GM18507 (cell line): ENCODE measurements at places on chromosomes 5 and 9.

DNA sequence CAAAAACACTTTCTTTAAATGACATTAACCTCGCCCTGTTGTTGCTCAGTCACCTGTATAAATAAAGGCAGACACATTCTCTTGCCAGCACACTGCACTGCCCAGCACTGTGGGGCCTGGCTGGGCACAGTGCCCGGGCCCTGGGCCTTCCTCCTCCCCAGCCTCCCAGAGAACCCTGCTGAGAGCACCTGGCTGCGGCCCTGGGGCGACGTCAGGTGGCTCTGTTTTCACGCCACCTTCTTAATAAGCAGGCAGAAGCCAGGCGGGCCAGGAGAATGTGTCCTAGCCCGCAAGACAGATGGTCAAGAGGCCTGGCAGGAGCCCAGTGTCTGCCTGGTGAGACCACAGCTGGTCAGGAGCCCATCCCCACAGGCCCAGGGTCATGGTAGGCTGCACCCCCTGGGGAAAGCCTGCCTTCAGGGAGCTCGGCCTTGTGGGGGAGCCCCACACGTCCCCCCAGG is 8.2 kb upstream of the AGPAT2 start:
- DNase-seq, result no peak

DNA sequence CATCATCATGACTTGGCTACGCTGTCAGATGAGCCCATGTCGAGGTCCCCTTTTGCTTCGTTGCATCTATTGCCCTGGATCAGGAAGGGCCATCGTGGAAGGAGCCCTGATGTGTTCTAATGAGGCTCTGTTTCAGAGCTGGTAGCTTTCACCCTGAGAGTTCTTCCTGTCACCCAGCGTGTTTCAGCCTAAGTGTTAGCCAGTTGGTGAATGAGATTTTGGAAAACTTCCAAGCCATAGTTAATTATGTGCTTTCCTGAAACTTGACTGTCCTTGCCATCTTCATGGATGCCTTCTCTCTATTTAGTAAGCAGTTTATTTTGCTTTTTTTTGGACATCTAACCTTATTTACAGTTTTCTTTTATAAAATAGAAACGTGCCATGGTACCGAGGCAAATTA is 1695.4 kb upstream of the WWC1 start:
- DNase-seq, result no peak

GRCh38 chr5:92687821-92688722 is 892.9 kb downstream of the NR2F1-AS1 start:
- no peak for DNase-seq

GRCh38 chr5:14234204-14234603 is 91.1 kb downstream of the TRIO start:
- no peak for DNase-seq

DNA sequence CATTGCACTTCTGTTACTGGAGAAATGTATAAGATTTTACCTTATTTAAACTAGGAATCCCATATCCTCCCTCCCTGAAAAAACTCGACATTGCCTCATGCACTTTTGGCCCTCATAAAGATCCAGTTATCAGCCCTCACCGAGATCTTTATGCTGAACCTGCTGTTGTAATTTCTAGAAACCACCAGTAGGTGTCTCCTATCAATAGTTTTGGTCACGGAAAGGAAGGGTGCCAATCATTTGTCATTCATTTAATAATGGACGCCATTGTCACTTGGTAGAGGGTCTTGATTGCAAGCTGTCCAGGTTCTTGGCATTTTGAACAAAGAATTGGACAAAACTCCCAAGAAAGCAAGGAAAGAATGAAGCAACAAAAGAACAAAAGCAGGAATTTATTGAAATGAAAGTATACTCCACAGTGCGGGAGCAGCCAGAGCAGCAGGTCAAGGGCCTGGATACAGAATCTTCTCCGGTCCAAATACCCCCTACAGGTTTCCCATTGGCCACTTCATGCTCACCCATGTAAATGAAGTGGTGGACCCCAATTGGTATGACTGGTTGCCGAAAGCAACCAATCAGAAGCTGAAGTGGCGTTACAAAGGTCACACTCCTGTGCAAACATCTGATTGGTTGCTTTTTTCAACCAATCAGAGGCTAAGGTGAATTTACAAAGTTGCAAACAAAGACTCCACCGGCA is 524.3 kb downstream of the PSAT1 start:
- peak; percentile 2 for DNase-seq

DNA sequence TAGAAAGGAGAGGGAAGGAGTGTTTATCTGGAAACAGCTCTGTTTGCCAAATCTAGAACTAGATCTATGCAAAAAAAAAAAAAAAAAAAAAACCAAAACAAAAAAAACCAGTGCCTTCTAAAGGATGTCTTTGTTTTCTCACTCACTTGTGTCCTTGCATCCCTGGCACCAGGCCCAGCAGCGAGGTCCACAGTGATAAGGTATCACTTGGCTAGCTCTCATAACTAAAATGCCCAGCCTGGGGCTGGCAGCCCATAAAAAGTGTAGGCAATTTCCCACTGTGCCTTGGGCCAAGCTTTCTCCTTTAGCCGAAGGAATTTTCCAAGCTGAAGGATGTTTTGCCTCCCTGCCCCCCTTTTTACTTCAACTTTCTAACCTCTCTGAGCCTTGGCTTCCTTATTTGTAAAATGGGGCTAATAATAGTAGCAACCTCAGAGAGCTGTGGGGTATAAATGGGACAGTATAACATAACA is 20.8 kb downstream of the RGS3 start:
- DNase-seq, result no peak

DNA sequence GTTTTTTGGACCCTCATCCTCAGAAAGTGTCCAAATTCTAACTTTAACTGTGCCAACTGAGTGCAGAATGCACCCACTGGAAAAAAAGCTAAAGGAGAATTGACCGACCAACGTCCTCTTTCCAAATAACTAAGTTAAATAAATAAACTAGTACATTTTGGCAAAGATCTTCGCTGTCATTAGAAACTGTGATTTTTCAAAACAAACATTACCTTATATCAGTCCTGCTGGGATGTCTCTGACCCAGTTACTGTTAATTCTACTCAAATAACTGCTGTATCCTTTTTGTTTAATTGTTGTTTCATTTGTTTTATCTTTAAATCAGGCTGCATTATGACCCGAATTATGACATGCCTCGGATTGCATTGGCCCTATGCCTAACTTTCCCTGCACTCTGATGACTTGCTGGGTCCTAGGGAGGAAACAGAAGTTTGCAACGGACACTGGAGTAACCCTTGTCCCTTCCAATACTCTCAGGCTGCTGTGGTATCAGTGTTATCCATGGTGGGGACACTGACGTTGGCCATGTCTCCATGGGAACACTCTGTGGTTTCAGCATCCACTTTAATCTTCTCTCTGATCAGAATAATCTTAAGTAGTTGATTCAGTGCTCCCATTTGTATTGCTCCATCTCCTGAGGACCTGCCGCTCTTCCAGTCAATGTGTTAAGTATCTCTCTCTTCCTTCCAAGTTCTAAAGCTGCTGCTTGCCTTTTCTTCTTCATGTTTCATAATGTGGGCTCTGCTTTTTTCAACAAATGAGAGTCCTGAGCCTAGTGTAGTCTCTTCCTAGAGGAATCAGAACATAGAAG is 11.1 kb upstream of the IFNA5 start:
- DNase-seq, result no peak

GRCh38 chr5:33258553-33258952 is 182.2 kb upstream of the TARS1 start:
- DNase-seq, result no peak

- DNase-seq, result no peak
Measured at GRCh38 chr9:113619491-113620376, 156.2 kb downstream of the RGS3 start.

GRCh38 chr9:136170006-136170901 is 34.7 kb downstream of the LHX3 start:
- DNase-seq, result peak; percentile 67

GRCh38 chr5:88322785-88323184 is 54.1 kb upstream of the TMEM161B start:
- DNase-seq, result no peak

GRCh38 chr5:157252711-157253465 is 13.0 kb upstream of the CYFIP2 start:
- peak; percentile 45 for DNase-seq

GRCh38 chr5:58800861-58801540 is 218.1 kb downstream of the RAB3C start:
- no peak for DNase-seq

GRCh38 chr9:87245271-87245670 is 252.4 kb upstream of the DAPK1 start:
- no peak for DNase-seq

DNA sequence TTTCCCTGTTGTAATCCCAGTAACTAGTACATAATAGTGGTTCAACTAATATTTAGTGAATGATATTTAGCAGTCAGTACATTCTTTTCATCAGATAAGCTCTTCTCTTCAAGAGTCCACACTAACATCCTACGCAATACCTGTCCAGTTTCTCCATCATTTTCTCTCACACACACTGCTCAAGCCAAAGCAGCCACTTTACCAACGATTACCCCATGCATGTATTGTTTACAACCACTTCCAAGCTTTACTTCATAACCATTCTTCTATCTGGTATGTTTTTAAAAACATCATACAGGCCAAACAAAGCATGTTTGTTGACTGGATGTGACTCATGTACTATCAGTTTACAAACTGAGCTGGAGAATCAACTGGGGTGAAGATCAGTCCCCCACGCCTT is 7.3 kb downstream of the UBTD2 start:
- no peak for DNase-seq

- no peak for DNase-seq
Measured at GRCh38 chr5:145946112-145946861, 9.9 kb downstream of the SH3RF2 start.

- DNase-seq, result no peak
Measured at GRCh38 chr5:173689737-173690360, 73.4 kb upstream of the BOD1 start.

- no peak for DNase-seq
Measured at GRCh38 chr5:81856948-81857928, 106.3 kb upstream of the SSBP2 start.

DNA sequence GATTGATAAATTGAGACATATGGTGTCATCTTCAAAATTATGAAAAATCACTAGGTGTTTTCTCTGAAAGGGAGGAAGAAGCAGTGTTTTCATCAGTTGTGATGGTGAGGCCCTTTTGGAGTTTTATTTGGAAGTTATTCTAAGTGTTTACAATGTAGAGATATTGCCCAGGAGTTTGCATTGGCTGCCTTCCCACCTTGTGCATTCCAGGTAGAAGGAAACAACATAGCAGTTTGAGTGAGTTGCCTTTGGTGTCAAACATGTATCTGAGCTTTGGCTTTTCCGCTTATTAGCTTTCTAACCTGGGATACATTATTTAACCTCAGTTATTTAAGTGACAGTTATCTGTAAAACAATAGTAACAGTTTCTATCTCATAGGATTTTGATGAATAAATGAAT is 122.5 kb downstream of the SCAMP1 start:
- DNase-seq, result no peak

- DNase-seq, result peak; percentile 91
Measured at GRCh38 chr9:34611811-34612787, at the start of gene RPP25L. Gene RPP25L, minus strand, starts transcription at chr9:34612097. Its CDS starts 801 bp downstream, at chr9:34611296.

DNA sequence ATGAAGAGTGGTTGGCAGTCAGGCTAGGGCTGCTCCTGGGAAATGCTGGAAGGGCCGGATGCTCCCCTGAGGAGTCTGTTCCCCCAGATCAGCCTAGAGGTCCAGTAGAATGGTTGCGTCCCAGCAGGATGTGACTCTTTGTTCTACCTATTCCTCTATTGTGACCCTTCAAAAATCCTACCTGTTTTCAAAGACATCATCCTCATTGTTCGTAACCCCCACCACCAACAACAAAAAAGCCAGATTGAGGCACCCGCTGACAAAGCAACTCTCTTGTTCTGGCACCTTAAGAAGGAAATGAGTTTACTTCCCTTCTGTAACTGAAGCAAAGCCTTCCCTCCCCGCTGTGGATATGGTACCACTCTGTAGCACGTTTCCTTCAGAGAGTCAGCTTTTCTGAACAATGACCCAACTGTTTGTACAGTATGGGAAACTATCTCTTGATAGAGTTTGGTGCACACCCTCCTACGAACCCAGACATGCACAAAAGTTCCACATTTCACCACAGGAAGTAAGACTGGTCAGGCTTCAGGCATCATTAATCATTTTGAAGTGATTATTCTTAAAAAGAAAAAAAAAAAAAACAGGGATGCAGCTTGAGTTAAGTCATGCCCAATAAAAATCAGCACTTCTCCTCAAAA is 207.2 kb downstream of the ENC1 start:
- peak; percentile 23 for DNase-seq

GRCh38 chr5:151589878-151590570 is 1.1 kb downstream of the FAT2 start:
- DNase-seq, result no peak

DNA sequence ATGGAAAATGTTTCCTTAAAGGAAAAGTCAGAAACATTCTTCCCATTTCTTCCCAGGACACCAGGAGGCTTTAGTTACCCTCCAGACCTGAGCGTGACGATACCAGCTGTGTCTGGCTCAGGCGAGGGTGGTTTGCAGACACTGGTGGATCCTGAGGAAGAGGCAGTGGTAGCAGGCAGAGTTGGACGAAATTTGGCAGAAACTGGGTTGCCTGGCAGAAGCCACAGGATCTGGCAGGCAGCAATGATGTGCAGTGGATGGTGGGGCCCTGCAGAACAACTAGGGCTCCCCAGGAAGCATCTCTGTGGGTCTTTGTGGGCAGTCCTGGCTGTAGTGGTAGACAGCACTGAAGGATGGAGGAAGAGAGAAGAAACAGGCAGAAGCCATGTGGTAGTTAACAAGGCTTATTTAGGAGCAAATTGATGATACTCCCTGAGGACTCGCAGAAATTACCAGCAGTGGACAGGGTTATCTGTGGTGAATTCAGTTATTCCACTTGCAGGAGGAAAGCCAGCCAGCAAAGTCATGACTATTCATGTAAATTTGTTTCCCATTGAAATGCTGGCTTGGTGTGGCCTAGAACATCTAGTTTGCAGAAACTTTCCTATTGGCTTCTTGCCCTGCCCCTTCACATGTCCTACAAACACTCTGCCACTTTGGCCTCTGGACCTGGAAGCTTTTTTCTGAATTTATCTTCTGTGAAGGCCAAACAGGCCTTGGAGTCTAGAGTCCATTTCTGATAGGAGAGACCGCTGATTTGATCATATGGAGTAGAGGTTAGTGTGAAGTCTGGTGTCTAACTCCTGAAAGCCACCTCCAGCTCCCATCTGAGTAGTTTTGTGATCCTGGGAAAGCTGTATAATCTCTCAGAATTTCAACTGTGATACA is 212.0 kb downstream of the DMRT2 start:
- no peak for DNase-seq

GRCh38 chr5:1703352-1704050 is 96.1 kb downstream of the MRPL36 start:
- DNase-seq, result no peak

GRCh38 chr5:59768152-59769040 is 125.1 kb downstream of the PDE4D start:
- DNase-seq, result no peak

DNA sequence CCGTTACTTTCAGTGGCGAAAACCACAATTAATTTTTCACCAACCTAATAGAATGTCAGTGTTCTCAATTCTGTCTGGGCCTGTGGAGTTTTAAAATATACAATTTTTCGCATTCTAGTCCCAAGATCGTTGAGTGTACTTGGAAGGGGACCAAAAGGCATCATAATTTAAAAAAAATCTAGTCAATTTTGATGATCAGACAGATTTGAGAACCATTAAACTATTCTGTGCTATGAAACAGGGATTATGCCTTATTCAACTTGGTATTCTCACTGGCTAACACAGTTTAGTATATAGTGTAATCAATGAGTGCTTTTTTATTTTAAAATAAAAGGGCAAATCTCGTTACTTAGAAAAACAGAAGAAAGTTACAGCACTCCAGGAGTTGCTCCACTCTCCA is 61.5 kb upstream of the TNFSF15 start:
- DNase-seq, result no peak
